Regular cardiac myocyte (primary cell): ENCODE measurements at places on chromosomes 4 and X. TPM values are rescaled to one million over a fixed set of nuclear protein-coding genes. Genes with fewer than 3 reads are reported as not detected.

SASH3 gene
- total RNA-seq = not detected in 2 replicates

PPP2R2C gene
- not detected in 2 replicates for total RNA-seq

ARMCX1 gene
- 45.4 and 63.1 TPM in 2 replicates for total RNA-seq

VCX gene
- not detected in 2 replicates for total RNA-seq
